CD4-positive, alpha-beta T cell treated with Interleukin-4 for 1 hour (primary cell): ENCODE measurements at places on chromosomes 16 and 17.

- DNase-seq: no peak
These were observed 113.5 kb downstream of the TMEM132E start for GRCh38 chr17:34692920-34693319.

DNA sequence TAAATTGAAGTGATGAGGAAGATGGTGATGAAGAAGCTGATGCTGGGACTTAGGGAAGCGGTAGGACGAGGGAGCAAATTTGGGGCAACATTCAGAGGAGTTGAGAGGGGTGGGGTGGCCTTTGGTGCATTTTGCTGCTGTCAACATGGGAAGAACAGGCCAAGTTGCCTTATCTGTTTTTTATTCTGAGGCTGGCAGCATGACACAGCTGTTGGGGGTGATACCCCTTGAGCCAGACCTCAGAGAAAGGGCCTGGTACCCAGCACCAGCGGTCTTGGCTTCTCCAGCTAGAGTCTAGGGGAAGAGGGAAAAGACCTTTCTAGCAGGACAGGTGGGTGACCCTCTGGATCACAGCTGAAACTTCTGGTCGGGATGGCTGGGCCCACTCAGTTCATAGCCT is 4.6 kb downstream of the IGFBP4 start:
- no peak for DNase-seq

DNA sequence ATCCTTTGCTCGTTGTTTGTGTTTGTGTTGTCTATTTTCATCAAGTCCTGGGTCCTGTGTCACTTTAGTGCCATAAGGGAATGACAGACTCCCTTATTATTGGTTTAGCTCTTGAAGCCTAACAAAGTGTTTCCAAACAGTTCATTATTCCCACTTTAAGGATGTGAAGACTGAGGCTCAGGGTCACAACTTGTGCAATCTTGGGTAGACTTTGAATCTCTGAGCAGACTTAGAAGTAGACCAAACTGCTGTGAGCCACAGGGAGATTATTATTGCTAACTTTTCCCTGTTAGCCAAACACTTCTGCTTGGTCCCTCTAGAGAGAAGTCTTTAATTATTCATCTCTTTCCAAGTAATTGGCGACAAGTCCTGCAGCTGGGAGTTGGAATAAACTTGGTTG is 31.8 kb downstream of the PRKCB start:
- DNase-seq: no peak

GRCh38 chr17:78357177-78357586 is 2.7 kb downstream of the SOCS3 start:
- DNase-seq: no peak

DNA sequence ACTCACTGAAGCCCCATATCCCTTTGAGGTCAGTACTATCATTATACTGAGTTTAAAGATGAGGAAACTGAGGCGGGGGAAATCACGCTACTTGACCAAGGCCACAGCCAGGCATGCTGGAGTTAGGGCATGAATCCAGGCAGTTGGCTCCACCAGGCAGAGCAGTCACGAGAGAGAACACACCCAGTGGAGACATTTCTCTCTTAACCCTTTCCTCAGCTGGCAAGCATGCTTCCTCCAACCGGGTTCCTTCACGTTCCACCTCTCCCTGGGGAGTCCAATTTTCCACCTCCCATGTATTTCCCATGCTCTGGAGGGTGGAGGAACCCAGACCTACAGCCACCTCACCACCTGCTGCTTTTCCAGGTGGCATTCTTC is 32.8 kb downstream of the VAC14 start:
- DNase-seq: no peak

DNA sequence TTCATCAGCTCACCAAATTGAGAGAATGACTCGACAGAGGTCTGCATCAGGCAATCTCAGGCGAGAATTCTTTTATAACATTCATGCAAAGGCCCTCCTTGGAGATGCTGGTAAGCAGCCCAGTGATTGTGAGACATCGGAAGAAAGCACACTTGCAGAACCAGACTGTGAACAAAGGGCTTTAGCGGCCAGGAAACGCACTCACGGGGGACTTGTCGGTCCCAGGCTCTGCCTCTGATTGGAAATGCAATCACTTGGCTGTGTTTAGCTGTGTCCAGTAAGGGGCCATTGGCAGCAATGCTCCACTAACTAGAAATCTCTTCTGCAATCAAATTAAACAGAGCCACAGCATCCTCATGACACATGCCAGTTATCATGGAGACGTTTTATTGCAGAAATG is 226.7 kb upstream of the CDH13 start:
- DNase-seq: no peak

GRCh38 chr16:28086186-28087139 is 22.9 kb upstream of the GSG1L start:
- DNase-seq: no peak
